ENCODE measurements at places on chromosomes 12 and 14.

DNA sequence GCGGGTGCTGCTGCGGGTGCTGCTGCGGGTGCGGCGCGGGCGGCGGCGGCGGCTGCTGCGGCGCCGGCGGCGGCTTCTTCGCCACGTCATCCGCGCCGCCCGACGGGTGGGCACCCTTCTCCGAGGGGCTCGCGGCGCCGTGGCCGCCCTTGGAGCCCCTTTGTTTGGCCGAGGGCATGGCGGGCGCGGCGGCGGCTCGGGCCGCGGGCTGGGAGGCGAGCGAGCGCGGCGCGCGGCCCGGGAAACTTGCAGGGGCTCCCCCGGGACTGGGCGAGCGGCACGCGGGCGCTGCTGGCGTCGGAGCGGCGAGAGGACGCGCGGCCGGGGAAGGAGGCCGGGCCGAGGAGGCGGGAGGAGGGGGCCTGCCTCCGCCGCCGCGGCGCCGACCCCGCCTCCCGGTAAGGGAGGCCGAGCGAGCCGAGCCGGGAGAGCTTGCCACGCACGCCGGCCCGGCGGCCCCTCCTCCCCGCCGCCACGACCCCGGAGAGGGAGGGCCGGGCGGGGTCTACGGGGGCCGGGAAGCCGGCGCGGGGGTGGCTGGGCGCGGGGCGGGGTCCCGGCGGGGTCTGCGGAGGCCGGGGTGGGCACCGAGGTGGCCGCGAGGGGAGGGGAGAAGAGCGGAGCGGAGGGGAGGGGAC lies at the start of gene CKAP4:
TSS of gene CKAP4 (minus strand) at position 347 of the 638 bp plus-strand sequence. CDS start at position 178, 169 bp downstream.
- peak; percentile 30 for DNase-seq

- DNase-seq, result no peak
Observed at GRCh38 chr12:25957793-25958427, 572 bp upstream of the RASSF8 start.

DNA sequence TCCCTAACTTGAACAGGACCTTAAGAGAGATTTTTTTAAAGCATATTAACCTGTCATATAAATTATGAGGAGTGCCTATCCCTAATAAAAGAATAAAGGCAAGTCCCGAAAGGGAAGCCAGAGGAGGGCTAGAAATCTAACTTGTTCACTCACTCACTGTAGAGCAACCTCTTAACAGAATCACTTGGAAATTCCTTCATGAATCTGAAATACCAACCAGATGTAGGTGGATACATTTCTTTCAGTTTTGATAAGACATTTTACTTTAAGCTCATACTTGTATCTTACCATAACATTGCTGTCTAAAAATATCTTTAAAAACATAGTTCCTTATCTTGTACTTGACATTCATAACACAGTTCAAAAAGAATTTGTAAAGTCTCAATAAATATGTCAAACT lies 25.7 kb downstream of the NTN4 start:
- DNase-seq, result no peak

- DNase-seq, result no peak
Observed at GRCh38 chr12:49936925-49937324, 13.6 kb upstream of the AQP2 start.

All from stimulated activated CD4-positive, alpha-beta T cell treated with anti-CD3 and anti-CD28 coated beads, Interleukin-2, amount 100 ng/mL, for 48 hours (primary cell).